Peyer's patch (tissue), 4 donors: ENCODE measurements at places on chromosomes 2 and 18.
A peak's percentile ranks its signal among the peaks of the same experiment; 100 is the strongest.

GRCh38 chr2:68536000-68536399, 68.6 kb downstream of the APLF start:
- no peaks in the 10 kb centered on the region for H3K27me3 ChIP-seq
- H3K36me3 ChIP-seq: no peaks in the 10 kb centered on the region
- no peak overlapping the region for H3K4me3 ChIP-seq
- no peaks in the 10 kb centered on the region for H3K4me1 ChIP-seq
- DNase-seq: no peak

DNA sequence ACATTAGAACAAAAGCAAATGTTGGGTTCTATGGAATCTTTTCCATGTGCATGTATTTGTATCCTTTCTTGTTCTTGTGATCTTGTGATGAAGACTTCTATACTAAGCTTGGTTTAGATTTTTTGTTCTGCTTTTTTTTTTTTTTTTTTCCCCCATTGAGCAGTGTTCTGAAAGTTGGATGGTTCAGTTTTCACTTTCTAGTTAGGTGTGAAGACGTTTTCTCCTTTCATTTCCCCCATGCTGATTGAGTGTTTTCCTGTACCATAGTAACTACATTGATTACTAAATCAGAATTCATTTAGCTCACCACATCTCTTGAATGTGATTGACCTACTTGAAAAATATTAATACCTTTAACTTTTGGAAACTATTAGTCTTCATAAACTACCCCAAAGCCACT, 34.1 kb downstream of the NOP58 start:
- no peaks in the 10 kb centered on the region for H3K4me1 ChIP-seq
- H3K27ac ChIP-seq: no peak overlapping the region
- H3K4me3 ChIP-seq: no peak overlapping the region
- H3K27me3 ChIP-seq: no peaks in the 10 kb centered on the region

DNA sequence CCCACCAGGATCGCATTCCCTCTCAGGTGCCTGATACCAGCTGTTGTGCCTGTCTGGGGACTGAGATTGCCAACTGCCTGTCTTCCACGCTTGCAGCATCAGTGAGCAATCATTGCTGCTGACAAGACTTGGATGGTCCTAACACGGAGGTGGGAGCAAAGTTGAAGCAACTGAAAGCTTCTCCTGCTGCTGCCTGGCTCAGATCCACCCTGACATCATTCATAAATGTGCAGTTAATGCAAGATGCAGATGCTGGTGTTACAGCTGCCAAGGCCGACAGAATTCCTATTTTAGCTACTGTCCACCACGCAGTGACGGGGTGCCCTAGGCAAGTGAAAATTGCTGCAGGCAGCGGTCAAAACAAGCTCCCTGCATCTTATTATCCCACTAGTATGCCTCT, 131.4 kb downstream of the VWC2L start:
- no peaks in the 10 kb centered on the region for H3K36me3 ChIP-seq
- no peaks in the 10 kb centered on the region for H3K27me3 ChIP-seq
- H3K4me3 ChIP-seq: no peak overlapping the region
- no peak overlapping the region for H3K27ac ChIP-seq

- H3K36me3 ChIP-seq: peaks cover 98% of the 10 kb centered on the region
- DNase-seq: no peak
- H3K27me3 ChIP-seq: no peaks in the 10 kb centered on the region
- H3K4me1 ChIP-seq: no peaks in the 10 kb centered on the region
- no peak overlapping the region for H3K27ac ChIP-seq
These were observed 32.3 kb downstream of the UBXN4 start for GRCh38 chr2:135773917-135774316.

GRCh38 chr2:48508461-48509124, 21.4 kb upstream of the STON1 start:
- H3K4me1 ChIP-seq: no peaks in the 10 kb centered on the region
- H3K27me3 ChIP-seq: no peaks in the 10 kb centered on the region
- H3K27ac ChIP-seq: peak overlapping the region; percentile 13
- DNase-seq: no peak

DNA sequence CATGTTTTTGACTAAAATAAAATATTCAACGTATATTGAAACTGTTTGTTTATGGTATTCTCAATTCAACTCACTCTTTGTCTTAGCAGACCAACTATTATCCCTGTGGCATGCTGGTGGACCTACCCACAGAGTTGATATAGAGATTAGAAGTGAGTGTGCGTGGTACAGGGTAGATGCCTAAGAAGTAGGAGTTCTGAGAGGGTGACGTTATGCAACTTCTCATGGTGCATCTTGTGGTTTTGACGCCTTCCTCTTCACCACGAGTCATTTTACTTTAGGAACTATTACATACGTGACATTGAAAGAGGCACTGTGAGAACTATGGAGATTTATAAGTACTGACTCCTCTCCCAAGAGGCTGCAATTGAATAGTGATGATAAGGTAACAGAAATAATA, 26.6 kb upstream of the NAPG start:
- no peaks in the 10 kb centered on the region for H3K27me3 ChIP-seq
- H3K27ac ChIP-seq: no peak overlapping the region
- H3K4me3 ChIP-seq: no peak overlapping the region
- DNase-seq: no peak

DNA sequence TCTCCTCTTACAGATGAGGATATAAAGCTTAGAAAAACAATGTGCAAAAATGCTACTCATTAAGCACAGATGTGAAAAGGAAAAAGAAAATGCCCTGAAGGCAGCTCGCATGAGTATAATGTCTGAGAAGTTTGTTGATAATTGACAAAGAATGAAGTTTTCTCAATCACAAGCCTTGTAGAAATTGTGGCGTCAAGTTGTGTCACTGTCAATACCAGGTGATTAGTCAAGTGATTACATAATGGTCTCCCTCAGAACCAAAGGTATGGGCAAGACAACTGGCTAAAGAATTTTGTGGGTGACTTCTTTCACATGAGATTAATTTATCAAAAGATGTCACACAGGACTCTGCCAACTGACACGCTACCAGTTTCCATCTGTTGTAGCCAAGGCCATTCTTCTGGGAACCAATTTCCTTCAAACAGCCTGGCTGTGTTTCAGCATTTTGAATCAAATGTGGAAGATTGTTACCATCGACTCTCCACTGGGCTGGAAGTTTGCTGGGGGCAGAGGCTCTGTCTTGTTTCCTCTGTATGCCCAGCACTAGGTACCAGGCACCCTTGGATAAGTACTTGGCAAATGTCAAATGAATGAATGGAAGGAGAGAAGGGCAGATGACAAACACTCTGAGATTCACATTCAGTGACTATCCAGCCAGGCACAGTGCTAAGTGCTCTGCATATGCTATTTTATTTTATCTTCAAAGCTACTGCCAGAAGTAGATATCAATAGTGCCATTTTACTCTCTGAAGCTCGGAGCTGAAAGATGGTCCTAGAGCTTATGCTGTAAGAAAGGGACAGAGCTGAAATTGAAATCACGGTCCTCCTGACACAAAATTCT, 5.9 kb upstream of the FN1 start:
- no peaks in the 10 kb centered on the region for H3K36me3 ChIP-seq
- H3K4me3 ChIP-seq: no peak overlapping the region
- no peak overlapping the region for H3K27ac ChIP-seq

- H3K4me1 ChIP-seq: no peaks in the 10 kb centered on the region
- H3K27ac ChIP-seq: no peak overlapping the region
- H3K4me3 ChIP-seq: no peak overlapping the region
- H3K36me3 ChIP-seq: no peaks in the 10 kb centered on the region
- no peaks in the 10 kb centered on the region for H3K27me3 ChIP-seq
- no peak for DNase-seq
These were observed 219.9 kb downstream of the ICOS start for GRCh38 chr2:204156456-204156855.

DNA sequence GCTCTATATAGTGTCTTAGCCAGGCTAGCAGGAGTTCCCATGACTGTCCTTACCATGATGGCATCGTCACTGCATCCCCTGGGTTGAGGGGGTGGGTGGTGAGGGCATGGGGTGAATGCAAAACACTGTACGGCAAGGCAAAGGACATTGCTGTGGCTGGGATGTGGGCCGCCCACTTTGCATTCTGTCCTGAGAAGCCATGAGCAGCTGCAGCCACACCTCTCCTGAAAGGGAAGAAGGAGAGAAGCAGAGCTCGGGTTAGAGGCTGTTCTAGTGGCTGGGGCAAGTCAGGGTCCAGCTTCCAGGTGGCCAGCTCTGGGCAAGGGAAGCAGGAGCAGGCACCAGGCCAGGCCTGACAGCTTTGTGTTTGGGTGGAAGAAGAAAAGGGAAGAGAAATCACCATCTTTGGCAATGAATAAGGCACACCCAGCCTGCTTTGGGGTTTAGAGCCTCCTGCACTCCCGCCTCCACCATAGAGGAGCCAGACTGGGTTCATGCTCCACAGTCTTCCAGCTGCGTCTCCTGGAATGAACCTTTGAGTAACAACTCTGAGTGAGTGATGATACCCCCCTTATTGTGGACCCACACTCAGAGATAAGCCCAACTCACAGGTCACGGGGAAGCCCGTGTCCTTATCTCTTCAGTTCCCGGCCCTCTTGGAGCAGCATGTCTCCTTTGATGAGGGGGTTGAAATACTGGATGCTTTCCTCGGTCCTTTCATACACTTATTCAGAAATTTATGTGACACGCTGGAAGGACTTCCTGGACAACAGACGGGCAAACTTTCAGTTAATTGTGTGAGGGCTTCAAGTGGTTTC, 63.4 kb downstream of the INPP4A start:
- H3K4me1 ChIP-seq: no peaks in the 10 kb centered on the region
- peak overlapping the region; percentile 42 for H3K27ac ChIP-seq
- H3K4me3 ChIP-seq: no peak overlapping the region
- no peaks in the 10 kb centered on the region for H3K36me3 ChIP-seq
- DNase-seq: no peak
- H3K27me3 ChIP-seq: no peaks in the 10 kb centered on the region

DNA sequence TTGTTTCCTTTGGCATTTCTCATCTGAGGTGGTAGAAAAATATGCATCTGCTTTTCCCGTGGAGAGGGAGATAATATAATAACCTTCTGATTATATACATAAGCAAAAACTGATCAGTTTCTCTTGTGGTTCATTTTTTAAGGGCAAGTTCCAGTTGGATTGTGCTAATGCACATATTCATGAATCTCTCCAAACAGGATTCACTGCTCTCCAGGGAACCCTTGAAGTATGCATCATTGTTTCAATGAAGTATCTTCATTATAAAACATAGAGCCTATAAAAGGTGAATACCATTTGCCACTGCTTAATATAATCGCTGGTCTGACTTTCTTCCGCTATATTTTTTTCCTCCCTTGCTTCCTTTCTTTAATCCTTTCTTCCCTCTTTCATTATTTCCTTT, 384.7 kb downstream of the FIGN start:
- no peaks in the 10 kb centered on the region for H3K36me3 ChIP-seq
- no peaks in the 10 kb centered on the region for H3K4me1 ChIP-seq
- H3K27ac ChIP-seq: no peak overlapping the region
- H3K27me3 ChIP-seq: no peaks in the 10 kb centered on the region
- H3K4me3 ChIP-seq: no peak overlapping the region

DNA sequence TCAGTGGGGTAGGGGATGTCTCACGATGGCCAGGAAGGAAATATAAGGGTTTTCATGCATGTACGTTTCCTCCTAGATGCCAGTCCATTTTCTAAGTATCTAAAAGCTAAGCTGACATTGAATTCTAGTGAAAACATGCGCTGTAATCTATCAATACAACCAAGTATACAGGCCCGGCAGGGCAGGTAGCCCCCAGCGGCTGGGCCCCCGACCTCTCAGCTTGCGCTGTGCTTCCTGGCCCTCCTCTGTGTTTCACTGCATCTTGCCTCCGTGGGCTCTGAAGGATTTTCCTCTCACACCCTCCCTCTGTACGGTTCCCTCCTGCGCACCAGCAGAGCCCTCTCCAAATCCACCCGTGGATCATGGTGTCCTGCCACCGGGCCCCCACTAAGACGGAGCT, 524.8 kb downstream of the ZNF516 start:
- H3K27ac ChIP-seq: no peak overlapping the region
- no peaks in the 10 kb centered on the region for H3K4me1 ChIP-seq
- H3K4me3 ChIP-seq: no peak overlapping the region
- no peak for DNase-seq

DNA sequence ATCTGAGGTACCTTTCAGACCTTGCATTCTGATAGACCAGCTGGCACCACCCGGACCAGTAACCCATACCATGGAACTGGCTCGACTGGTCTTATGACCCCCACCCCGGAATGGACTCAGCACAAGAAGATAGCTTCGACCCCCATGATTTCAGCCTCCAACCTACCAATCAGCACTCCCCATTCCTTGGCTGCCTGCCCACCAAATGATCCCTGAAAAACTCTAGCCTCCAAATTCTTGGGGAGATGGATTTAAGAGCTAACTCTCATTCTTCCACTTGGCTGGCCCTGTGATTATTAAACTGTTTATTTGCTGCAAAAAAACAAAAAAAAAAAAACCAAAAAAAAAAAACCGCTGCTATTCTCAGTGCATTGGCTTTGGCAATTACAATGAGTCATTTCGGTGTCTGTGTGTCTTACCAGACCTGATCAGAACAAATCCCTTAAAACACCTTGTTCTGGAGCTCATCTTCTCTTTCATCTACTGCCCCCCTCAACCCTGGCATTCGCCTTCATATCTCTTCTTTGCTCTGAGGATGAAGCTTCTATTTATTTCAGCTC, 60.1 kb upstream of the KIF5C start:
- no peak overlapping the region for H3K27ac ChIP-seq
- DNase-seq: no peak
- no peaks in the 10 kb centered on the region for H3K27me3 ChIP-seq
- H3K4me1 ChIP-seq: no peaks in the 10 kb centered on the region
- H3K36me3 ChIP-seq: no peaks in the 10 kb centered on the region

DNA sequence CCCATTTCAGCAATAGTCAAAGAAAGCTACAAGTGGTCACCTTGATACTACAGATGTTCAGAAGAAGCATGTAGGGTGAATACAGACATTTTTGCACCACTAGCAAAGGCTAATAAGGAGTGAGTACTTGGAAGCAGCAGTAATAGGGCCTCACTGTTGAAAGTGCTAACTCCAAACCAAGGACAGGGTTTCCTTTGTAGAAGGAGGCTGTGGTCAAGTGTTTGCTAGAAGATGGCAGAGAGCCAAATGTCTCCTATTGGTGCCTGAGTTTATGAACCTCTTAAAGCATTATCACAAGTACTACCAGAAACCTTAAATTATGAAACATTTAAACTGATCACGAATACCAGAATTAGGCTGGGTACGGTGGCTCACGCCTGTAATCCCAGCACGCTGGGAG, 308.1 kb downstream of the ZEB2 start:
- no peak for DNase-seq
- no peak overlapping the region for H3K27ac ChIP-seq
- H3K36me3 ChIP-seq: no peaks in the 10 kb centered on the region
- H3K4me3 ChIP-seq: no peak overlapping the region

DNA sequence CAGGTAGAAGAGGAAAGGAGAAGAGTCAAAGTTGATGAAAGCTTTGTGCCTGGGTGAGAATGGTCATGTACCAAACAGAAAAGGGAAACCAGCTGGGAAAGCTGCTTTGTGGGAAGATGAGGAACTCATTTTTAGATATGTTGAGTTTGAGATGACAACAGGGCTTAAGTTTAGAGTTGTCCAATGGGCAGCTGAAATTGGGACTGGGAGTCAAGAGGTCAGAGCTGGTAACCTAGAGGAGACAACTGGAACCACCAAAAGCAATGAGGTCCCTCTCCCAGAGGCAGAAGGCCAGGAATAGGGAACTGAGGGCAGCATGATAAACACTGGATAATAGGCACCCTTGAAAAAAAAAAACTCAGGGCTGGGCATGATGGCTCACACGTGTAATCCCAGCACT, 48.8 kb downstream of the SLC4A1AP start:
- H3K4me1 ChIP-seq: peaks cover 10% of the 10 kb centered on the region
- H3K4me3 ChIP-seq: no peak overlapping the region
- DNase-seq: no peak
- no peak overlapping the region for H3K27ac ChIP-seq
- H3K36me3 ChIP-seq: no peaks in the 10 kb centered on the region

GRCh38 chr2:127358044-127358443, 29.7 kb downstream of the MAP3K2 start:
- H3K4me1 ChIP-seq: no peaks in the 10 kb centered on the region
- no peaks in the 10 kb centered on the region for H3K36me3 ChIP-seq
- DNase-seq: no peak
- H3K27me3 ChIP-seq: no peaks in the 10 kb centered on the region
- H3K27ac ChIP-seq: no peak overlapping the region
